NCI-H510A (cell line): ENCODE measurements at places on chromosomes 3 and 15.

- no peak for DNase-seq
These were observed 92.8 kb upstream of the DCBLD2 start for GRCh38 chr3:98994128-98994762.

DNA sequence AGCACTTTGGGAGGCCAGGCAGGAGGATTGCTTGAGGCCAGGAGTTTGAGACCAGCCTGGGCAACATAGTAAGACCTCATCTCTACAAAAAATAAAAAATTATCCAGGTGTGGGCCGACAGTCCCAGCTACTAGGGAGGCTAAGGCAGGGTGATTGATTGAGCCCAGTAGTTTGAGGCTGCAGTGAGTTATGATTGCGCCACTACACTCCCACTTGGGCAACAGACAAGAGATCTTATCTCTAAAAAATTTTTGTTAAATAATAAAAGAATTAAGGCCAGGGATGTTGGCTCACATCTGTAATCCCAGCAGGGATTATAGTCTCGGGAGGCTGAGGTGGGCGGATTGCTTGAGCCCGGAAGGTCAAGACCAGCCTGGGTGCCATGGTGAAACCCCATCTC is 25.8 kb upstream of the NFKBIZ start:
- no peak for DNase-seq

- DNase-seq: no peak
These were observed 67.8 kb upstream of the FSIP1 start for GRCh38 chr15:39850436-39850835.

DNA sequence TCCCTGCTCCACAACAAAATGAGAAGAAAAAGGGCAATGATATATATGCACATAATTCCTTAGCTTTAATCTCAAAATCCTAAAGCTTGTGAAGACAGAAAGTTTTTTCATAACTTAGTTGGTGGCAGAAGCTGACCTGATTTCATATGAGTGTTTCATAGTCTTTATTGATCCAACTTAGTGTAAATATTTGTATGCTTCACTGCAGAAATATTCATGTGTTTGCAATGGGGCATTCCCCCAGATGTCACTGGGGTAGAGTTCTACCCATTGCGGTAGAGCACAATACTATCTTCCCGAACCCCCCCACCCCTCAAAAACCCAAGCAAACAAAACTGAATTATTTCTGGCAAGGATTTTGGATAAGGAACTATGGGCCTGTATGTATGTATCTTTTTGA is 221.2 kb downstream of the THRB start:
- DNase-seq: no peak

GRCh38 chr15:31128919-31129768 is 27.6 kb upstream of the TRPM1 start:
- DNase-seq: no peak

DNA sequence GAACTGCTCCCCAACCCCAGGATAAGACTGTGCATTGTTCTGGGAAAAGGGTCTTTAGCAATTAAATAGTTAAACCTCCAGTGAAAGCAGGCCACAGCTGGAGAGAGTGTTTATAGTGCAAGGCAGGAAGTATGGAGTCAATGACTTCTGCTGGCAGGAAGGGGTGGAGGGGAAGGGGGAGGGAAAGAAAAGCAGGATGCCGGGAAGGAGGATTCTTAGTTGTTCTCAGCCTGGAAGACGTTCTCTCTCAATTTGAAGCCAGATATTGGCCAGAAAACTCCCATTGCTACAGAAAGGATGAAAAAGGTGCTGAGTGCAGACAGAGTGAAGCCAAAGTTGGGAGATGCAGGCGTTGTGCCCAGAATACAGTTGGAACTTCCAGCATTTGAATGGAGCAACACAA is 35.7 kb upstream of the ACTL6A start:
- peak; percentile 34 for DNase-seq

DNA sequence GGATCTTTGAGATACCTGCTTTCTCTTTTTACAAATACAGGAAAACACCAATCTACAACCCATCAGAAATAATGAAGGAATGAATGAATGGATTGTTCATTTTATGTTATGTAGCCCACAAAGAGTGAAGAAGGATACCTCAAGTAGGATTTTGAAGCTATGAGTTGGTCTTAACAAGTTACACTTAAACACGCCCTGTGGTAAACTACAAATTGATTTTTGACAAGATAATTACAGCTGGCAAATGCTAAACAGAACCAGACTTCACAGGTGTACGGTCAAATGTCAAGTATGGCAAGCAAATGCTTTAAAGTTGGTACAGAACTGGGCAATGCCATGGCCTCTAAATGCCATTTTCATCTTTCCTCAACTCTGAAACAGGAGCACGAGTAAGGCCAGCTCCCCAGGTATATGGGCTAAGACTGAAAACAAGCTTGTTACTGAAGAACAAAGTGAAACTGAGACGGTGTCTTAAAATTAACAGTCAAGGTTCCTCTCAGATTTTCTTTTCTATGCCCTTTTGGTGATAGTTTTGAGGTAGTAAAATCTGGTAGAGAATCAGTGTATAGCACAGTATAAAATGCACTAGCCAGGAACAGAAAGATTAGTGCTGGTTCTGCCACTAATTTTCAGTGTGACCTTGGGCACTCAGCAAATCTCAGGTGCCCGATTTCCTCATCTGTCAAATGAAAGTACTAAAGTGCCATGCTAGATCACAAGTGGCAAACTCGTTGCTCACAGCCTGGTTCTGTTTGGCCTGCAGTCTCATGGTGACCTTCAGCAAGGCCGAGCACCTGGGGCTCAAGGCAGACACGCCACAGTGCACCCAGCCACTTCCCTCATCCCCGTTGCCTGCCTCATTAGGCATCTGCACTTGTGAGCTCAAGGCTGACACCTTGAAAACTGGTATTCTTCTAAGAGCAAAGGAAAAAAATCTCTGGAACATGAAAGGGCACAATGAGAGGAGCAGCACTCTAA is 9.5 kb downstream of the RUVBL1 start:
- DNase-seq: no peak

- DNase-seq: no peak
These were observed 48.5 kb downstream of the LINGO1 start for GRCh38 chr15:77584201-77584600.

GRCh38 chr15:49015896-49016295 is 30.4 kb downstream of the SECISBP2L start:
- no peak for DNase-seq

DNA sequence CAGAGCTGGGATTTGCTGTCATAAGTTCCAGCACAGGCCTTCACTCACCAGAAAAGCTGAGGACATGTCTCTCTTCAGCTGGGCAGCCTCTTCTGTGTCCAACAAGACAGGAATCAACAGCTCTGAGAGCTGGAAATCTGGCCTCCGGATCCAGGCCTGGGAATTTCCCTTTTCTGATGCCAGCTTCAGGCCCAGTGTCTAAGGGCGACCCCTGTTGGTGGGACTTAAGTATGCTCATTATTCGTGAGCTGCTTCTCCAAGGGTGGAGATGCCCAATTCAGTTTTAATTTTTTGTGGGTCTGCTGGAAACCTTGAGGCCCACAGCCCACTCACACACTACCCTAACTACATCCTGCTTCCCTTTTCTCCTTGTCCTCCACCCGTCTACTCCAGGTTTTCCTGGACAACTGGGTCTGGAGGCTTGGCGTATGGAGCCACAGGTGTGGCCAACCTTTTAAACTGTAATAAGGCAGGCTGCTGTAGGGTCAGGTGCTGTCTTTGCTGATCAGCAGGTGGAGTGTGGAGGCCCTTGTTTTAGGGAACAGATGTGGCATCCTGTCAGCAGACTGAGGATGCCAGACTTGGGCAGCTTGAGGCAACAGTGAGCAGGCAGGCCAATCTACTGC is 2.6 kb upstream of the CEMIP start:
- DNase-seq: peak; percentile 29

DNA sequence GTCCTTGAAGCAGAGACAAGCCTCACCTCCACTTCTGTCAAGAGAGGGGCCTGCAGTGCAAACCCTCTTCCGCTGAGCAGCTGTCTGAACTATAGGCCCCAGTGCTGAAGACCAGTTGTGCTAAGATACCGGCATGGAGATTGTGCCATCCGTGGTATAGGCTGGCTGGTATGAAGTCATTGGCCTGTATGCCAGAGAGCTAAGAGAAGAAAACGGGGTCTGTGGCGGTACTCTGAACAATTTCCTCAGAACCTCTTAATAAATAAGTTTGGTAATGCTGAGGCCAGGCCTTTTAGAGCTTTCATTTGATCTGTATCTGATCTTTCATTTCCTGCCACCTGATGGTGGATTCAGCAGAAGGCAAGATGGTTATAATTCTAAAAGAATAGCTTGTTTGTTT is 123.0 kb downstream of the LRIG1 start:
- no peak for DNase-seq

DNA sequence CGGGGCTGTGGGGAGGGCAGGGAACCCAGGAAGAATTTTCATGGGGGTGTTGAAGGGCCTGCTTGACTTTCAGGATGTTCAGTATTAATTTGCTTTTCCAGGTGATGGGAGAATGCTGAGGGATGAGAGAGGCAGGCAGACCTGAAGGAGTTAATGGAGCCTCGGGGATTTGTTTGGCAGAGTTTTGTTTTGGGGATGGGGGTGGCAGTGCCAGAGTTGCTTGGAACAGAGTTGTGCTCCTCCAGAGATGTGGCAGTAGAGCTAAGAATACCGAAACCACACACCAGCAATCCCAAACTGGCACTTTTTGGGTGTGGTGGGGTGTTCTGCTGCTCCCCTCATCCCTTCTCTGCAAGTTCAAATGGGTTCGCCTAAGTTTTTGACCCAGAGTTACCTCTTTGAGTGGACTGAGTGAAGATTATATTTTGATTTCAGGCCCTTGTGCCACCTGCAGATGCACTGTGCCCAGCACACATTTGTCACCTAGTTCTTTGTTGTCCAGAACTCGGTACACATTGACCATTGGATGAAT is 1.6 kb downstream of the BOC start:
- no peak for DNase-seq

DNA sequence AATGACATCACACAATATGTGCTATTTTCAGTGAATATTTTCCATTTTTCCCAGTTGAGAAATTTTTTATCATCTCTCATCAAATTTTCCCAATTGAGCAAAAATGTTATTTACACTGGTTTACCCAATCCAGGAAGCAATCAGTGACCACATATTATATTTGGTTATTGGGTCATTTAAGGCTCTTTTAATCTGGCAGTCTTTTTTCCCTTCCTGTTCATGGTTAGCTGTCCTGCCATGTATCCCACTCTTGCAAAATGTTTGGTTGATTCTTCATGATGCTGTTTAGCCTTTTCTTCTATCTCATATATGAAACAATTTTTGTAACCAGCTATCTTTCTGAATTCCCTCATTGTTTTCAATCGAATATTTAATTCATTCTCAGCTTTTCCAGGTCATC is 626.0 kb downstream of the RBMS3 start:
- DNase-seq: no peak

GRCh38 chr3:196186651-196187573 is 24.3 kb downstream of the ZDHHC19 start:
- no peak for DNase-seq

DNA sequence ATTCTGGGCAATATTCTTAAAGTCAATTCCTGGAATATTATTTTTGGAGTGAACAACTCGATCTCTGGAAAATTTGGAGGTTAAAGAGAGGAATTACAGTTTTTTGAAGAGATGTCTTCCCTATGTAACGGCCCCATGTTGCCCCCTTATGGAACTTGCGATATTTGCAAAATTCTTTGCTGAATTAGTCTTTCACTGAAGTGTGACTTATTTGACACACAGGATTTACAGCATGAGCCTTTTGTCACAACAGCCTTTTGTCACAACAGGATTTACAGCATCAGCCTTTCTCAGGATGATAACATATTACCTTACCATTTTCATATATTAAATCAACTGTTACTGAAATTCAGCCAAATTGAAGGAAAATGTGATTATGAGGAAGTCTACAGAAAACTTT is 37.8 kb upstream of the SPTSSB start:
- no peak for DNase-seq

- no peak for DNase-seq
These were observed 10.9 kb upstream of the BCL2A1 start for GRCh38 chr15:79981831-79982455.

GRCh38 chr3:155102329-155102728 is 22.2 kb downstream of the MME start:
- DNase-seq: no peak

- DNase-seq: no peak
These were observed 160.8 kb downstream of the ALCAM start for GRCh38 chr3:105527535-105527934.

- DNase-seq: no peak
These were observed 68.2 kb upstream of the SMAD3 start for GRCh38 chr15:66997212-66997611.

DNA sequence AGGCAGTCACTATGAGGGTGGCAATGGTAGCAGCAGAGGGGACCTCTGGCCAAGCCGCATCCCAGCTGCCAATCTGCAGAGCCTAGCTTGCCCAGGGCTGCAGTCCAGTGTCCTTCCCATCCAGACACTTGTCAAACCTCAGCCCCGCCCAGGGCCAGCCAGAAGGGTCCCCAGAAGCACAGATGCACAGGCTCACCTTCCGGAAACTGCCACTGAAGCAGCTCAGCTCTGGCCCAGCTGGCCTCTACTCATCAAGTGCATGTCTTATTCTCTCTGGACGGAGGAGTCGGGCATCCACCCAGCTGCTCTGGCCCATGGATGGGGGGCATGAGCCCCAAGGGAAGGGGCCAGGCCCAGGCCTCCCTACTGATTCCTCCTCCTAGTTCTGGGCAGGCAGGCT is 69.2 kb downstream of the DNAJB8 start:
- no peak for DNase-seq

GRCh38 chr3:167712445-167712844 is 22.2 kb downstream of the PDCD10 start:
- DNase-seq: no peak

GRCh38 chr3:31575448-31575847 is 42.7 kb downstream of the STT3B start:
- no peak for DNase-seq

DNA sequence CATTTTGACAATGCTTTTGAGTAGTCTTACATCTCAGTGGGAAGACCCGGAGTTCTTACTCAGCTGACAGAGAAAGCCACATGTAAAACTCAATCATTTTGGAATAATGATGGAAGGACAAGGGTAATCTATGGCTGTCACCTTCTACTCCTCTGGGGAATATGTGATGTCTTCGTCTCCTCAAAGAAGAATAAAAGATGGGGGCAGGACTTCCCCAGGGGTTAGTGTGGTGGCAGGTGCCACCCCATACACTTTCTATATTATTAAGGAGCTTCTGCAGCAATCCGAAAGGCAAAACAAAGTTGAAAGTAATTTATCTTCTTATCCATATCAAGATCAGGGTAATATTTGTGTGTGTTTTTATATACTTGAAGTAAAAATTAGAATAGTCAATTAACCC is 180.4 kb upstream of the TOPAZ1 start:
- DNase-seq: no peak

DNA sequence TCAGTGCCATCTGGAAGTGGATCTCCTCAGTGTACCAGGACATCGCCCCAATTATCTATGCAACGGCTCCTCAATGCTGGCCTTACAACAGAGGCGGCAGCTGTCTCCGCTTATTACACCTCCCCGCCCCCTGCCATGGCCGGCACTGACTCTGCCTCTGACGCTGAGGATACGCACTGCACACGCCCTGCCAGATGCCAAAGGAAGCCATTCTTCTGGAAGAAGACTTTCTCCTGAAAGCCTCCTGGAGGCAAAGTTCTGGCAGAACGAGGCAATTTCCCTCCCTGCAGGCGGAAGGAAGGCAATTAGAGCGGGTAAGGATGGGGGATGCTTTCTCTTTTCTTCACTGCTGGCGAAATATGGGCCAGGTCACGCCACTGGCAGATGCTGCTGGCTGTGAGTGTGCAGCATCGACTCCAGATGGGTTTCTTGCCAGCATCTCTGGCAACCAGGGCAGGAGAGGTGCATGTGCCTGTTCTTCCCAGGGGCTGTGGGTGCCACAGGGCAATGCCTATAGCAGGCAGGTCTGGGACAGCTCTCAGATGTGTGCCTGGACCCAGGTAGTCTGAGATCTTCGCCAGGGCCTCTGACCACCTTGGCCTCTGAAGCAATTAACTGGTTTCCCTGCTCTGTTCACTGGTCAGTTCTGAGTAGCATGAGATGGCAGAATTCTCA is 62.2 kb upstream of the MRPS22 start:
- DNase-seq: no peak
